ENCODE measurements at places on chromosomes 6 and 20. TPM values are rescaled to one million over a fixed set of nuclear protein-coding genes. Genes with fewer than 3 reads are reported as not detected.

The RSPH9 gene
- total RNA-seq: 0.75 TPM

The CFB gene
- total RNA-seq: 141 TPM

The PLN gene
- 232 TPM for total RNA-seq

The CST5 gene
- not detected for total RNA-seq

GRCh38 chr6:154232013-154232910 lies 124.3 kb downstream of the IPCEF1 start:
- no peak overlapping the region for H3K4me3 ChIP-seq
- no peak overlapping the region for H3K27ac ChIP-seq
- no peaks in the 10 kb centered on the region for H3K36me3 ChIP-seq
- no peaks in the 10 kb centered on the region for H3K4me1 ChIP-seq
- no peaks in the 10 kb centered on the region for H3K27me3 ChIP-seq
- no peak for DNase-seq

GRCh38 chr6:106380407-106380806 lies 19.9 kb downstream of the CRYBG1 start:
- no peak for DNase-seq
- no peak overlapping the region for H3K4me3 ChIP-seq
- H3K27ac ChIP-seq: no peak overlapping the region
- no peaks in the 10 kb centered on the region for H3K4me1 ChIP-seq
- H3K27me3 ChIP-seq: no peaks in the 10 kb centered on the region

DNA sequence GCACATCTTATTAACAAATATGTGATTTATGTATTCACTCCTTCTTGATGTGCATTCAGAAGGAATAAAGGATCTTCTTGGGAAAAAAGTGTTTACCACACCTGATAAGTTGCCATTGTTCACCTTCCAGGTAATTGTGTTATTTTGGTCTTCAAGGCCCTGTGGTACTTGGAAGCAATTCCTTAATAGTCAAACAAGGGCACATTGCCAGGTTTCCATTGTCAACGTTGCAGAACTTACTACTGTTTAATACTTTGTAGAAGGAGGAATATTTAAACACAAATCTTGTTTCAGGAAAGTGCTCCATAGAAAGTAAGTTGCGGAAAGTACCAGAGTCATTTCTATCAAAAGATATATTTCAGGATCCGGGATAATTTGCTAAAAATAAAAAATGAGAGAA lies 129.5 kb upstream of the SGK1 start:
- H3K36me3 ChIP-seq: no peaks in the 10 kb centered on the region
- H3K27me3 ChIP-seq: no peaks in the 10 kb centered on the region
- no peaks in the 10 kb centered on the region for H3K4me1 ChIP-seq
- no peak for DNase-seq
- H3K27ac ChIP-seq: no peak overlapping the region
- H3K4me3 ChIP-seq: no peak overlapping the region

- peaks cover 1% of the 10 kb centered on the region for H3K36me3 ChIP-seq
- H3K4me3 ChIP-seq: no peak overlapping the region
- no peak for DNase-seq
- no peak overlapping the region for H3K27ac ChIP-seq
- no peaks in the 10 kb centered on the region for H3K27me3 ChIP-seq
Observed at GRCh38 chr20:38985603-38986170, 23.5 kb downstream of the DHX35 start.

DNA sequence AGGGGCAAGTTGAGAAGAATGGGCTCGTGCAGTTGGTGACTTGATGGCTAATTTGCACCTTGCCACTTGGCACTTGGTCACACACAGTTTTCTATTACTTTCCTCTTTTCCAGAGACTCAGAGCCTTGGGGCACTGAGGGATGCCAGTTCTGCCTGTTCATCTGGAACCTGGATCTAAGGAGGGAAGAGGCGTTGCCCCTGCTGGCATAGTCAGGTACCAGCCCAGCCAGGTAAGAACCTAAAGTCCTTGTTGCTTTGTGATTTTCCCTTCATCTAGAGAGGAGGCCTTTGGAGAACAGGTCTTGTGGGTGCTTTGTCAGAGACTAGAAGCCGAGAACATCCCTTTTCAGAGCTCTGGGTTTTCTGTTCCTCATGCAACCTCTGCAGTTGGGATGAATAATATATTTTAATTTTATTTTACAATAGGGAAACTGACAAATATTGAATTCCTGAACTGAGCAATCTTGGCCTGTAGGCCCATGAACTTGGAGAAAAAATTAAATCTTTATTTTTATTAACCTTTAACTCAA lies 11.4 kb downstream of the SYTL3 start:
- no peaks in the 10 kb centered on the region for H3K27me3 ChIP-seq
- no peaks in the 10 kb centered on the region for H3K4me1 ChIP-seq
- no peak for DNase-seq
- H3K27ac ChIP-seq: no peak overlapping the region
- no peaks in the 10 kb centered on the region for H3K36me3 ChIP-seq

DNA sequence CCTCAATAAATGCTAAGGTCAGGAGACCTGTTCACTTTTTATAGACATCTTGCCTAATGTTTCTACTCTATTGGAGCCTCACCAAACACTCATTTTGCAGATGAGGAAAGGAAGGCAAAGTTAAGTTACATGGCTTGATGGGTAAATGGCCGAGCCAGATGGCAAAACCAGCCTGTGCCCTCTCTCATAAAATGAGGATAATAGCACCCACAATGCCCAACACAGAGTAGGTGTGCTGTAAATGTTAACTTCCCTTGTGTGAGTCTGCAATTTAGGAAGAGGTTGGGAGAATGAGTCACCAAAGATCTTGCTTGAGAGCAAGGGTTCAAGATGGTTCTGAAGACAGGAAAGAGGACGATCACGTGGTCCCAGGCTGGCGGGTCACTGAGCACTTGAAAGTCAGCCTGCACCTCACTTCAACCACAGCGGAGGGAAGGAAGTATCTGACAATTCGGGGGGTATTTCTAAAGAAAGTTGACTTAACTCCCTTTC lies 3.3 kb downstream of the KCNK5 start:
- H3K36me3 ChIP-seq: no peaks in the 10 kb centered on the region
- H3K27ac ChIP-seq: no peak overlapping the region
- H3K4me3 ChIP-seq: no peak overlapping the region
- H3K4me1 ChIP-seq: no peaks in the 10 kb centered on the region
- DNase-seq: peak; percentile 24

- peaks cover 3% of the 10 kb centered on the region for H3K27me3 ChIP-seq
- H3K36me3 ChIP-seq: no peaks in the 10 kb centered on the region
- H3K27ac ChIP-seq: no peak overlapping the region
- no peaks in the 10 kb centered on the region for H3K4me1 ChIP-seq
Observed at GRCh38 chr6:111975466-111975865, 78.4 kb upstream of the CCN6 start.

DNA sequence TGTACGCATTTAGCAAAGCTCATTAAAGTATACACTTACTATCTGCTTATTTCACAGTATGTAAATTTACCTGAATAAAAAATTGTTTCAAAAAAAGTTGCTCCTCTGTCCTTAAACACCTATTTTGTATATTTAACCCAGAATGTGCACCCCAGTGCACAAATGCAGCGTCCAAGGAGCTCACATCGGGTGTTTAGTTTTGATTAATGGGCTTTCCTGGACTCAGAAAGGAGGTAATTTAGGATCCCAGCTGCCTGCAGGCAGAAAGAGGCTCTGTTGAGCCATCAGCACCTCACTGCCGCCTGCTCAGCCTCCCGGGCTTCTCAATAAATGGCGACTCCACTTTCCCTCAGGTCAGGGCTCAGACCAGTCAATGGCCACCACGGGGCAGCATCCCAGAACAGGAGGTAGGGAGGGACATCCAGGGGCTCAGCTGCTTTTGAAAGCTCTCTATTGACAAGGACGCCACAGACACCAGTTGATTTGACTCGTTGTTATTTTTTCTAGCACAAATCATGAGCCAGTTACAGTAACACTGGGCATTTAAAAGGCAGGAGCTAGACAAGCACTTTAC lies 70.2 kb upstream of the TBC1D7 start:
- no peaks in the 10 kb centered on the region for H3K27me3 ChIP-seq
- H3K27ac ChIP-seq: no peak overlapping the region
- DNase-seq: no peak
- H3K4me1 ChIP-seq: peaks cover 3% of the 10 kb centered on the region
- no peaks in the 10 kb centered on the region for H3K36me3 ChIP-seq
- no peak overlapping the region for H3K4me3 ChIP-seq

GRCh38 chr6:150452428-150453243 lies 83.8 kb downstream of the IYD start:
- H3K27me3 ChIP-seq: no peaks in the 10 kb centered on the region
- H3K4me3 ChIP-seq: no peak overlapping the region

DNA sequence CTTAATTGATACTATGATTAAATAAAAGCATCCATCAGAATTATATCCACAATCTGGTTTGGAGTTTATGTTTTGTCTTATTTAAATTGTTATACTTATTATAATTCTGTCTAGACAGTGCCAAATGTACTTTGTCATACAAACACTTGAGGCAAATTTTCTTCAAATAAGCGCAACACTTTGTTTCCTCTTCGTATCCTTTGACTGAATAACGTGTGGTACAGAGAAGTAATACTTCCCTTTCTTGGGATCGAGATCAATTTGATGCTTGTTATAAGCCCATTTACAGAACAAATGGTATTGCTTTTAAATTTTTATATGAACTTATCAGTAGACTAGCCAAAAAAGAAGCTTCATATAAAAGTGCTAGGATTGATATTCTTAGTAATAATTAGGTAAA lies 111.0 kb downstream of the ATG5 start:
- H3K27me3 ChIP-seq: no peaks in the 10 kb centered on the region
- no peaks in the 10 kb centered on the region for H3K4me1 ChIP-seq
- H3K36me3 ChIP-seq: no peaks in the 10 kb centered on the region
- H3K27ac ChIP-seq: no peak overlapping the region
- DNase-seq: no peak

GRCh38 chr6:166465003-166465399 lies 82.3 kb upstream of the MPC1 start:
- no peaks in the 10 kb centered on the region for H3K27me3 ChIP-seq
- H3K4me1 ChIP-seq: no peaks in the 10 kb centered on the region
- H3K4me3 ChIP-seq: no peak overlapping the region

- no peak for DNase-seq
- H3K36me3 ChIP-seq: no peaks in the 10 kb centered on the region
- H3K4me3 ChIP-seq: no peak overlapping the region
- no peaks in the 10 kb centered on the region for H3K27me3 ChIP-seq
Observed at GRCh38 chr6:133300896-133301295, 59.7 kb downstream of the EYA4 start.

- no peaks in the 10 kb centered on the region for H3K36me3 ChIP-seq
- H3K4me3 ChIP-seq: no peak overlapping the region
- no peak overlapping the region for H3K27ac ChIP-seq
- no peak for DNase-seq
Observed at GRCh38 chr20:43533060-43533459, 25.6 kb downstream of the L3MBTL1 start.

- H3K27me3 ChIP-seq: no peaks in the 10 kb centered on the region
- H3K27ac ChIP-seq: no peak overlapping the region
- no peak for DNase-seq
- no peaks in the 10 kb centered on the region for H3K4me1 ChIP-seq
- H3K4me3 ChIP-seq: no peak overlapping the region
Observed at GRCh38 chr6:161186173-161186769, 87.6 kb downstream of the AGPAT4 start.

- no peaks in the 10 kb centered on the region for H3K4me1 ChIP-seq
- H3K27me3 ChIP-seq: no peaks in the 10 kb centered on the region
- peak overlapping the region; percentile 64 for H3K27ac ChIP-seq
- H3K36me3 ChIP-seq: no peaks in the 10 kb centered on the region
- H3K4me3 ChIP-seq: peak overlapping the region; percentile 32
Observed at GRCh38 chr20:31717478-31718201, 5.0 kb downstream of the BCL2L1 start.

DNA sequence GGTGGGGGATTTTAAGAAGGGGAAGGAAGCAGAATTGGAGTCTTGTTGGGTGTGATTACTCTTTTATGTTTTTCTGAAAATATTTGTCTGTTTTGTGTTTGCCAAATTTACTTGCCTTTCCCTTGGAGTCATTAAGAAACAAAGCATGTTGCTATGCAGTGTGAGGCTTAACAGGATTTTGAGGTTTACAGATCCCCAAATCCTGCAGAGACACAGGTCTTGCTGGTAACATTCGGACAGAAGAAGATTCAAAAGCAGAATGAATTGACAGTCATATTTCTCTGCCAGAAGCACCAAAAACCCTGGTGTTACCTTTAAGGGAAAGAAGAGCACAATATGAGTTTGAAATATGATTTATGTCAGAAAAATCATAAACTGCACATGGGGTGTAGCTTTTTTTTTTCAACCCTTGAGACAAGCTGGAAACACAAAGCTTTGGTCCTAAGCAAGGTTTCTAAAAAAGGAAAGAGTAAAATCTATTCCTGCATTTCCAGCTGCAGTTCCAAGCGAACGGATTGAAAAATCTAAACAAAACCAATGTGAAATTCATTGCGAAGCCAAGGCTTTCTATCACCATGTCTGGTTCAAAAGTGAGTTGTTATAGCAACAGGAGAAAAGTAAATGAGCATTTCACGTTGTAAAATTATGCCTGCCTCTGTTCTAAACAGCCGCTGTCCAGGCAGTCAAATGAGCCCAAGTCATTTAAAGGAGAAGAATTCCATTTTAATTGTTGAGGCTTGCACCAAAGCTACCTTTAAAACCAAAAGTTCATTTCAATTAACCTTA lies 358.9 kb upstream of the SASH1 start:
- no peaks in the 10 kb centered on the region for H3K36me3 ChIP-seq
- peak overlapping the region; percentile 5 for H3K4me3 ChIP-seq

- no peaks in the 10 kb centered on the region for H3K36me3 ChIP-seq
- no peaks in the 10 kb centered on the region for H3K4me1 ChIP-seq
- H3K4me3 ChIP-seq: peak overlapping the region; percentile 71
- peak; percentile 82 for DNase-seq
Observed at GRCh38 chr20:36093025-36093803, 61.3 kb upstream of the EPB41L1 start.

GRCh38 chr20:20710443-20711315 lies 1.8 kb downstream of the RALGAPA2 start:
- no peak overlapping the region for H3K27ac ChIP-seq
- H3K36me3 ChIP-seq: no peaks in the 10 kb centered on the region
- H3K4me1 ChIP-seq: no peaks in the 10 kb centered on the region
- no peak overlapping the region for H3K4me3 ChIP-seq

- no peaks in the 10 kb centered on the region for H3K27me3 ChIP-seq
- no peak for DNase-seq
- no peak overlapping the region for H3K4me3 ChIP-seq
- no peaks in the 10 kb centered on the region for H3K36me3 ChIP-seq
- H3K4me1 ChIP-seq: no peaks in the 10 kb centered on the region
Observed at GRCh38 chr6:112912416-112913101, 565.4 kb downstream of the RFPL4B start.

GRCh38 chr20:55538261-55538908 lies 466.9 kb downstream of the CBLN4 start:
- H3K4me3 ChIP-seq: no peak overlapping the region
- H3K27me3 ChIP-seq: no peaks in the 10 kb centered on the region
- no peaks in the 10 kb centered on the region for H3K4me1 ChIP-seq
- no peak overlapping the region for H3K27ac ChIP-seq

DNA sequence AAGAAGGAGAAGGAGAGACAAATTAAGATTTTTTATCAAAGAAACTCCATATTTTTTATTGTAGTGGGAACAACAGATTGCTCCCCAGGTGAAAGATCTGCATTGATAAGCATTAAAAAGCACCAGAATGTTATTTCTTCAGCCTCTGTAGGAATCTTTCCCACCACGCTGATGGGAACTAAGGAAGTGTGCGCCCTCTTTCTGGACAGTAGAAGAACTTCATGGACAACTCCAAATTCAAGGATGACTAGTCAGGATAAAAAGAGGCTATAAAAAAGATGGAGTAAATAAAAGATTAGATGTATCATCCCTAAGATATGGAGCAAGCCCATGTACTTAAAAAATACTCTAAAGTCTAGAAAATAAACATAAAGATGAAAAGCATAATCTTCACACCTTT lies 45.8 kb upstream of the PAK5 start:
- H3K4me3 ChIP-seq: no peak overlapping the region
- no peak overlapping the region for H3K27ac ChIP-seq
- no peaks in the 10 kb centered on the region for H3K36me3 ChIP-seq
- no peaks in the 10 kb centered on the region for H3K27me3 ChIP-seq
- DNase-seq: no peak

Measured in aorta (tissue), 5 donors.